Stimulated activated naive CD8-positive, alpha-beta T cell treated with anti-CD3 and anti-CD28 coated beads, Interleukin-15, amount 100 ng/mL, for 72 hours (primary cell): ENCODE measurements at places on chromosomes 12 and 14.

DNA sequence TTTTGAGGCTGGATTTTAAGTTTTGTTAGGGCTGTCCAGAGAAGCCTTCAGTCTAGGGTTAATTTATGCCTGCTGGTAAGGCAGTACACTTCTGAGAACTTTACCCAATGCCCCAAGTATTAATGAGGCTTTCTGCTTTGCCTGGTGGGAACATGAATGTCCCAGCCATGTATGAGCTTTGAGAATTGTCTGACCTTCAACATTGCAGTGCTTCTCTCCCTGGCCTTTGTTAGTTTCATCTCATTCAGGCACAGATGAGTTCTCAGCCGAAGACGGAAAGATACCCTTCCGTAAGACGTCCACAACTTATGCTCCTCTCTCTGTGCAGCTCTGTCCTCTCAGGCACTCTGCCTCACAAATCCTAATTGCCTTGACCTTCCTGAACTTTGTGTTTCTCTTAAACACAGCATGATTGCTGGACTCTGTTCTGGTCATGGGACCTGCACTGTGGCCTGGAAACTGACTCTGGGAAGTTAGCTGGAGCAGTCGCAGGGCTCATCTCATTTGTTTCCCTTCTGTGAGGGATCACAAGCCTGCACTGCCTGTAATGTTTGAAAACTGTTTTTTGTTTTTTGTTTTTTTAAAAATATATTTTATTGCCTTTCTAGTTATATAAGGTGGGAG, 15.7 kb downstream of the CHPT1 start:
- no peak for DNase-seq

- no peak for DNase-seq
Measured at GRCh38 chr12:115377230-115377629, 693.3 kb upstream of the TBX3 start.

DNA sequence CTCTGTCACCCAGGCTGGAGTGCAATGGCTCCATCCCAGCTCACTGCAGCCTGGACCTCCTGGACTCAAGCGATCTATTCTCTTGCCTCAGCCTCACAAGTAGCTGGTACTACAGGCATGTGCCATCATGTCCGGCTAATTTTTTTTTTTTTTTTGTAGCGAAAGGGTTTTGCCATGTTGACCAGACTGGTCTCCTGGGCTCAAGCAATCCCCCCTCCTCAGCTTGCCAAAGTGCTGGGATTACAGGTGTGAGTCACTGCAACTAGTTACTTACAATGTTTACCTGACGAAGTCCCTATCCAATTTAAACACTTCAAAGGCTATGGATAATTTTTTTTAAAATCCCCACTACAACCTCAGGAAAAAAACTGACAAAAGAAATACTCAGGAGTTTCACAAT, 1.8 kb downstream of the KRR1 start:
- DNase-seq, result no peak

- no peak for DNase-seq
Measured at GRCh38 chr12:9634969-9635754, 27.4 kb upstream of the KLRB1 start.

- DNase-seq, result no peak
Measured at GRCh38 chr14:63551332-63551731, 8.2 kb upstream of the PPP2R5E start.

DNA sequence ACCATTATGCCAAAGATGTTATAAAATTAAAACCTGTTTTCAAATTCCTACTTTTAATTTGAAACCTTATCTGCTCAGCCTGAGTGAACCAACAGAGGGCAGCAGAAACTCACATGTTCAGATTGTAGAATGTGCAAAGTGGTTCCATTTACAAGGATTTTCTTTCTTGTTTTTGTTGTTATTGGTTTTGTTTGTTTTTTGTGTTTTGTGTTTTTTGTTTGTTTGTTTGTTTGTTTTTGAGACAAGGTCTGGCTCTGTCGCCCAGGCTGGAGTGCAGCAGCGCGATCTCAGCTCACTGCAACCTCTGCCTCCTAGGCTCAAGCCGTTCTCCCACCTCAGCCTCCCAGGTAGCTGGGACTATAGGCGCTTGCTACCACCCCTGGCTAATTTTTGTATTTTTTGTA, 22.8 kb upstream of the GARIN2 start:
- DNase-seq, result peak; percentile 10

DNA sequence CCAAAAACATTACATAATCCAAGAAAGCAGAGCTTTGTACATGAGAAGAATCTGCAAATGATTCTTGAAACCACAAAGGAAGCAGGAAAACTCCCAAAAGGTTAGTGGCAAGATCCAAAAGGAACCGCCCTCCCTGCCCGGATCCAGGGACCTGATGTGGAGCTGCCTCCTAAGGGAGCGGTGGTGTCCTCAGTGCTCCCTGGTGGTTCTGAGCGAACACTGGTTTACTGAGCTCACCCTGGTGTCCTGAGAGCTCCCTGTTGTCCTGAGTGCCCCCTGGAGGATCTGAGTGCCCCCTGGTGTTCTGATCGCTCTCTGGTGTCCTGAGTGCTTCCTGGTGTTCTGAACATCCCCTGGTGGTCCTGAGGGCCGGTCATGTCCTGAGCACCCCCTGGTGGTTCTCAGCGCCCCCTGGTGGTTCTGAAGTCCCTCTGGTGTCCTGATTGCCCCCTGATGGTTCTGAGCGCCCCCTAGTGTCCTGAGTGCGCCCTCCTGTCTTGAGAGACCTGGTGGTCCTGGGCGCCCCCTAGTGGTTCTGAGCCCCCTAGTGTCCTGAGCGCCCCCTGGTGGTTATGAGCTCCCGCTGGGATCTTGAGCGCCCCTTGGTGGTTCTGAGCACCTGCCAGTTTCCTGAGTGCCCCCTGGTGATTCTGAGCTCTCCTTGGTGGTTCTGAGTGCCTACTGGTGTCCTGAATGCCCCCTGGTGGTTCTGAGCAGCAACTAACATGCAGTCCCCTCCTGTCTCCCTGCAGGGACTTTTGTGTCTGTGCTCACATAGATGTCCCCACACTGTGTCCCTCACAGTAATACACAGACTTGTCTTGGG, 891.1 kb downstream of the TMEM121 start:
- DNase-seq, result peak; percentile 98

GRCh38 chr14:93493054-93493453, 62.3 kb downstream of the UNC79 start:
- DNase-seq, result no peak

GRCh38 chr12:27511031-27511722, 12.8 kb upstream of the PPFIBP1 start:
- DNase-seq, result no peak

DNA sequence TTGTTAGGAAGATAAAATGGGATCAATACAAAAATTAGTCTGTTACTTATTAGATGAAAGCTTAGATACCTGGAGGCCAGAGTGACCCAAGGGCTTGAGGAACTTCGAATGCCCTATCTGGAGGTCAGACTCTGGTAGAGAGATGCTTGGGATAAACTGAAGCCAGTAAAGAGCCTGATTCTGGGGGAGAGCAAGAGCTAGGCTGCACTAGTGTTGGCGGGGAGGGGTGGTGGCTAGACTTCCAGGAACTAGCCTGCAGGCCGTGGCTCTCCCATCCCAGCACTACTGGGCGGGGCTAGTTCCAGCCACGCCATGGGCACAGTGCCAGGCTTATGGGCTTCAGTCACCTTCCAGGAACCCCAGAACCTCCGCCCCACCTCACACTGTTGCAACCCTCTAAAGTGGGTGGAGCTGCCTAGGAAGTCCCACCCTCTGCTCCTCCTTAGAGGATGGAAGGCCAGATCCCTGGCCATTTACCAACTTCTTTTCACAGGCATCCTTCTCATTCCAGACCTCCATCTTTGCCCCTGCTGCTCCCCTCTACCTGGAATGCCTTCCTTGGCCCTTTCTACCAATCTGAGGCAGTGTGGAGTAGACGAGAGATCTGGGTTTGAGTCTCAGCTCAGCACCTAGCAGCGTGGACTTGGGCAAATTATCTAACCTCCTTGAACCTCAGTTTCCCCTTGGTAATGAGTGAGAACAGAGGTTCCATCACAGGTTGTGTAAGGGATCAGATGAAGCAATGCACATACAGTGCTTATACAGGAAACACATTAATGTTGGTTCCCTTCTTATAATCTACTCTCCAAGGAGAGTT, 6.3 kb upstream of the NFE2 start:
- DNase-seq, result peak; percentile 28

DNA sequence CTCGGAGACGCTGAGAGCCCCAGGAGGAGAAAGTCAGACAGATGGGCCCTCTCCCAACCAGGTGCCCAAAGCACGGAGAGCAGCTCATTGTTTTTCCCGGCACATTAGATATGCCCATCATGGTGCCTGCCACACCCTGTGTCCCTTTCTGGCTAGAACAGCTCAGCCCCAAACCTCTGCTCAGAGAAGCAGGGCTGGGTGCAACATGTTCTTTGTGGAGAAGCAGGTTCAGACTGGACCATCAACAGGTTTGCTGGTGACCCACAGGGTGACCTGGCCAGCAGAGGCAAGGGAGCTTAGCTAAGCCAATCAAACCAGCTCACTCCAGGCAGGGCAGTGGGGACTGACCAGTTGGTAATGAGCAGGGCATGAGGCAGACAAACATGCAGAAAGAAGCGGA, 13.4 kb downstream of the RAB15 start:
- DNase-seq, result no peak

GRCh38 chr12:105278043-105278697, 42.2 kb upstream of the APPL2 start:
- DNase-seq, result no peak

DNA sequence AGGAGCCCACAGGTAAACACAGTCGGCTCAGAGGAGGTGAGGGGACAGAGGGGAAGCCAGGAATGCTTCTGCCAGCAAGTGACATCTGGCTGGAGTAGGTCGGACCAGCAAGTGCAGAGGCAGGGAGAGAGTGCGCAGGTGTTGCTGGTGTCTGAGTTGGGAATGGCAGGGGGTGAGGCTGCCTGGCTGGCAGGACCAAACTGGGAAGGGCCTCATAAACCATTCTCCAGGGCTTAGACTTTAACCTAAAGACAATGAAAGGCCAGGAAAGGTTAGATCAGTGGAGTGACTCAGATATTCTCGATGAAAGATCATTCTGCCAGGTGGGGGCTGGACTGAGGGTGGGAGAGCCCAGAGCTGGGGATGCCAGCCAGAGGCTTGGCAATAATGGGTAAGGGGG, 66.4 kb downstream of the ITPK1 start:
- no peak for DNase-seq

- no peak for DNase-seq
Measured at GRCh38 chr12:69167648-69168165, 71.7 kb upstream of the CPSF6 start.

DNA sequence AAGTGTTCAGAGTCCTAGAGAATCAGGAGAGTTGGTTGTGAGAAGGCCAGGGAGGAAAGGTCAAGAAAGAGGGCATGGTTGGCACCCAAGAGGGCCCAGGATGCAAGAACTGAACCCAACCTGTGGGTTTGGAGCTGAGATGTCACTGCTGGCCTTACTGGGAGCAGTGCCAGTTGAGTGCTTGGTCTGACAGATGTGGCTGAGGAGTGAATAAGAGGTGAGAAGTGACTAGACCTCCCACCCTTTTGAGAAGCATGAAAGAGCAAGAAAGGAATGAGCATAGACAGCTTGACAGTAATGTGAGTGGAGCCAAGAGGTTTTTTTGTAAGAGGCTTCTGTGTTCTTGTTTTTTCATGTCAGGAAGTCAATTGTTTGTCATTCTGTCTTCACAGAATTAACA, 95.3 kb downstream of the FGD4 start:
- no peak for DNase-seq

GRCh38 chr12:49026101-49026500, 7.5 kb upstream of the PRKAG1 start:
- no peak for DNase-seq

DNA sequence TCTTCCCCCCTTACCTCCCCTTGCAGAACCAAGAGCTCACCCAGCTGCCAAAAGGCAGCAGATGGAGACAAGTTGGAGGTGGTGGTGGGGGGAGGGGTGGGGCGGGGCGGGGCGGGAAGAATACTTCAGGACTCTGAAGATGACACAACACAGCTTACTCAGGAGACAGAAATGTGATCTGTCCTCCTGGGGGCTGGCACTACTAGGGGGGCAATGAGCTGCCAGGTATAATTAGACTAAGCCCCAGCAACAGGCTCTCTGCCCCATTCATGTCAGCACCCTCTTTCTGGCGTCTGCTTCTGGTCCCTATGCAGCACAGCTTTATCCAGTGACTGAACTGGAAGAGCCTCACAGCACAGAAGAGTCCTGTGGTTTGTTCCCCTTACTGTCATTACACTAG, 407.0 kb downstream of the MED13L start:
- DNase-seq, result no peak

DNA sequence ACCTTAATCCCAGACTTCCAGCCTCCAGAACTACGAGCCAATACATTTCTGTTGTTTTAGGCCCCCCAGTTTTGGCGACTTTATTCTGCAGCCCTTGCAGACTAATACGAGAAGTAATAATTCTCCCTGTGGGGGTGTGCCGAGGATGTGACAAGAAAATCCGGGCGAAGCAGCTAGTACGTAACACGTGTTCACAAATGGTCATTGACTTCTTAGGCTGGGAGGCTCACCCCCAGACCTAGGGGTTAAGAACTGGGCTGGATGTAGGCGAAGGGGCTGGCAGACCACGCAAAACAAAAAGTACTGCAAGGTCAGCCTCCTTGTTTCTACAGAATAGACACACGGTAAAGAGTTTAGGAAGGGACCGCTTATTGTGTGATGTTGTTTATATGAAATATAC, 69.8 kb upstream of the ESRRB start:
- no peak for DNase-seq

DNA sequence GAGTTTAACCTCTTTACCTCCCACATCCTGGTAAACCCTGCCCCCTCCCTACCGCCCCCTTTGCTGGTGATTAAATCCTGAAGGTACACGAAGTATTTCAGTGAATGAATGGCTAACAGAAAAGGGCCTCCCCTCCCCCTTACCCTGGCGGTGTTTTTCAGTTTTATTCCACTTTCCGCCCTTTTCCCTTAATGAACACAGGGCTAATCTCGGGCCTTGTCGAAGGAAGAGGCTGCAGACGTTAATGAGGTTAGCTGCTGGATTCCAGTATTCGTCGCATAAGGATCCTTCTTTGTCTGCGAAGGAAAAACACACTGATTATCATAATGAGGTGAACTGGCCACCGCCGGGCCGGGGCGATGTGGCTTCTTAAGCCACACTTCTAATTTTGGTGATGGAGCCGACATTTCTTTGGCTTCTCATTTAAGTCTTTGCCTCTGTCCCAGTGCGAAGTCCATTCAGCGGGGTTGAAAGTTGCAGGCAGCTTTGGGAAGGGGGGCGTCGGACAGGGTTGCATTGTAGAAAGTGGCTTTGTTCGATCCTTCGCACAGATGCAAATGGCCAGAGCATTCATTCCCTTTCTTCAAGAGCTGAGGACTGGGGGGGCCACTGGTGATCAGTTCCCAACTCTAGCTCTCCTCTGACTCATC, 6.5 kb downstream of the MEG3 start:
- no peak for DNase-seq

DNA sequence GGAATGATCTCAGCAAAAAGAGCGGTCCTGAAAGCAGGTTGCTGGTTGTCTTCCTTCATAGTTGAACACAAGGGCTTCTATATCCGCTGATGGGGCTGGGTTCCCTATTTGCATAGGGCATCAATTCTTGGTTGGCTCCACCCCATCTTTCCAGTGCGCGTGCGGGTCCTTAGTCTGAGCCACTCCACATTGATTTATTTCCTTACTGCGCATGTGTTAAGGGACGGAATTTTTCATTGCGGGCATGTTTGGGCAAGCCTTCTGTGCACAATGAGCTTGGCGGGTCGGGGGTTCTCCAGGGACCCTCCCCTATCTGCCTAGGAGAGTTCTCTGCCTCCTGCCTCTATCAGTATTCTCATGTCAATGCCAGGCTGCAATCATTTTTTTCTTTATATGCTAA, 21.2 kb upstream of the DLGAP5 start:
- no peak for DNase-seq

GRCh38 chr12:87047691-87048090, 791.5 kb upstream of the MGAT4C start:
- DNase-seq, result no peak
